ENCODE measurements at places on chromosomes 11 and 22.
A peak's percentile ranks its signal among the peaks of the same experiment; 100 is the strongest.

DNA sequence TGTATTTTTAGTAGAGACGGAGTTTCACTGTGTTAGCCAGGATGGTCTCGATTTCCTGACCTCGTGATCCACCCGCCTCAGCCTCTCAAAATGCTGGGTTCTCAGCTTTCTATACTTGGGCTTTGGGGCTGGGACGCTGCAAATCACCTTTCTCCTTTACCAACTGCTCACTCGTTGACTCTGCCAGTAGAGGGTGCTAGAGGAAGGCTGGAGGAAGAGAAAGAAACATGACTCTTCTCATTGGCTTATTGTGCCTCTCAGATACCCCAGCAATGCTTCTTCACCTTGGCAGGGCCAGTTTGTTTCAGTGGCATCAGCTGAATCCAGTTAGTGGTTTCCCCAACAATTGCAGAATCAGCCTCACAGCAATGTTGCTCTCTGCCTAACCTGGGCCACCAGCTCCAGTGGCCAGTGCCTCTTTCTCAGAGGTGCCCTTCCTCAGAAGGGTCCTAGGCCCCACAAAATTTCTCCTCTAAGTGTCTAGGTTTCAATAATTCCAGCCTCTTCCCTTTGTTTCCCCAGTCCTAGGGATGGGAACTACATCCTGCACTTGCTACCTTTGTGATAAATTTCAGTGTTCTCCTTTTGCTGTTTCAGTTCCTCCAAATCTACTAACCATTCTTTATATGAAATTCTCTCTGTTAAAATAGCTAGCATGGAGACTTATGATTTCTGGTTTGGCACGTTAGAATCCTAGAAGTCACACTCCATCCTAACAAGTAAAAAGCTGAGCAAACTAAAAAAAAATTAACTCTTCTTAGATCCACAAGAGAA is 71.5 kb upstream of the VSTM5 start:
- DNase-seq = no peak

GRCh38 chr11:14908214-14908880 is 16.3 kb upstream of the CYP2R1 start:
- peak; percentile 18 for DNase-seq

DNA sequence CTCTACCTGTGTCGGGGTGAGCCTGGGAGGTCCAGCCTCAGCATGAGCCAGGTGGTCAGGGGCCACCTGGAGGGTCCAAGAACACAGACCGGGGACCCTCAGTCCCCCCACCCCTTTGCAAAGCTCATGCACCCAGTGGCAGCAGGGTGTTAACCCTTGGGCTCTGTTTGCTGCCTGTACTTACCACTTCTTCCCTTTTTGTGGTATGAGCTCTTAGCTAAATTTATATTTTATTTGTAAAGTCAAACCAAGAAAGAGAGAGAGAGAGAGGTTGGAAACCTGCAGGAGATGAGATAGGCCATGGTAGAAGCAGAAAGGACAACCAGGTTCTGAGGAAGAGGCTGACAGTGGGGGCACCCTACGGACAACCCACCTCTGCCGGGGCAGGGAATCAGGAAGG is 29.9 kb downstream of the IL10RA start:
- DNase-seq = no peak

DNA sequence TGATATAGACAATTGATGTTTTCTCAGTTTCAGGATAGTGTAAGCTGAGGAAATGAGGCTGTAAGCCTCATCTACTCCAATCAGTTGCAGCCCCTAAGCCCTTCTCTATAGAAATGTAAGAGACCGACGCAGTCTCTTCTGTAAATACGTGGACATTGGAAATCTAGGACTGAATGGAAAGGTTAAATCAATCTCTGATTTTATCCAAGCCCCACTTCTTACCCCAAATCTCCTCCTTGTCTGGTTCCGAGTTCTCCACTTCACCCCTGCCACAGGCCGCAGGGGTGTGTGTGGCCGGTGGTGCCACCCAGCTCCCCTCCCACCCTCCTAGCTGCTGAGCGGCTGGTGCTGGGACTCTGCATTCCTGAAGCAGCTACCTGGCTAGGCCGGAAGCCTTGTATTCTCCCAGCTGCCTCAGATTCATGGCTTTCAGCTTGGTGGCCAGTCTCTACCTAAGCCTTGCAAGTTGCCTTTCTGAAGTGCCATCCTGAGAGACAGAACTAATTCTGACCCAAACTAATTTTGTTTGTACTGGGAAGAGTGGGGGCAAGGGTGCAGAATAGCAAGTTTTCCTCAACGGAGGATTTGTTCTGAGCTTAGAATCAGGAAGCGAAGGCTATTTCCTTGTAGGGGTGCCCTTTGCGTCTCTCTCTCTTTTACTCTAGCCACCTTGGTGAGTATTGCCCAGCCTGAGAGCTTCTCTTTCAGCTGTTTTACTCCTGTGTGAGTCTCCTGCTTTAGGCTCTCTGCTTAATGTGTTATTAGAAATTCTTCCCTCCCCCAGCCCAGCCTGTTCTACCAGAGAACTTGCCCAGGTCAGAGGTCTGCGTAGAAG is 749 bp downstream of the VWA5A start:
- DNase-seq = no peak
